ENCODE measurements at places on chromosomes 3 and 15.

DNA sequence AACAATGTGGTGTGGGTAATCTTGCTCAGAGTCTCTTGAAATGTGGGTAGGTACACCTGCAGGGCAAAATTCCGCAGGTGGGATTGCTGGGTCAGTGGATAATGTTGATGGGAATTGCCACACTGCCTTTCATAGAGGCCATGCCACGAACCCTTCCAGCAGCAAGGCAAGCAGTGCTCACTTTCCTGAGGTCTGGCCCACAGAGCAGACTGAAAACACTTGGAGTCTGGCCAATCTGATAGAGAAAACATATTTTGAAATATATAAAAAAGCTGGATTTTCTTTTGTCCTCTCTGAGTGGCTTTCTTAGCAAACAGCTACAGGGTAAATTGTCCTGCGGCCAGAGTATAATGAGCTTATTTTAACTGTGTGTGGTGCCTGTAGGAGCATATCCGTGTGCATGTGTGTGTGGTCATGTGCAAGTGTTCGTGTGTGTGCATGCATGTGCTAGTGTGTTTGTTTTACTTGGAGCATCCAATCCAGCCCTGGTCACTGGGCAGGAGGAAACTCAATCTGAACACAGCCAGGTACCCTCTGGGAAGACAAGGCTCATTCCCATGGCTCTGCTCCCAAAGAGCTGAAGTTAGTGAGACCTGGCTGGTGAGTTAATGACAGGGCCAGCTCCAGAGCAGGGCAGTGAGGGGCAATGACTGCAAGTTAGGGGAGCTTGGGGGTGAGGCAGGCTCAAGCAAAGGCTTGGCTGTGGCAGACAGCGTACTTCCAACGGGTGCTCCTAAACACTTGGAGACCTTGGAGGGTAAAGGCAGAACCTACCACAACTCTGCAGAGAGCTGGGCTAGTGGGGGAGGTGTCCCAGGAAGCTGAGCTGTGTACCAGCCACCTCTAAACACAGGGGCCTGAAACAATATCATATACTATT lies 91.3 kb downstream of the PLXNA1 start:
- peak; percentile 26 for DNase-seq

- DNase-seq: peak; percentile 17
Measured at GRCh38 chr3:130841357-130841756, 52.5 kb upstream of the ATP2C1 start.

- no peak for DNase-seq
Measured at GRCh38 chr3:19267040-19267439, 118.7 kb downstream of the KCNH8 start.

- peak; percentile 41 for DNase-seq
Measured at GRCh38 chr3:187211532-187212195, 14.4 kb downstream of the RTP1 start.

GRCh38 chr3:40585381-40586016 lies 60.7 kb downstream of the ZNF621 start:
- DNase-seq: no peak

DNA sequence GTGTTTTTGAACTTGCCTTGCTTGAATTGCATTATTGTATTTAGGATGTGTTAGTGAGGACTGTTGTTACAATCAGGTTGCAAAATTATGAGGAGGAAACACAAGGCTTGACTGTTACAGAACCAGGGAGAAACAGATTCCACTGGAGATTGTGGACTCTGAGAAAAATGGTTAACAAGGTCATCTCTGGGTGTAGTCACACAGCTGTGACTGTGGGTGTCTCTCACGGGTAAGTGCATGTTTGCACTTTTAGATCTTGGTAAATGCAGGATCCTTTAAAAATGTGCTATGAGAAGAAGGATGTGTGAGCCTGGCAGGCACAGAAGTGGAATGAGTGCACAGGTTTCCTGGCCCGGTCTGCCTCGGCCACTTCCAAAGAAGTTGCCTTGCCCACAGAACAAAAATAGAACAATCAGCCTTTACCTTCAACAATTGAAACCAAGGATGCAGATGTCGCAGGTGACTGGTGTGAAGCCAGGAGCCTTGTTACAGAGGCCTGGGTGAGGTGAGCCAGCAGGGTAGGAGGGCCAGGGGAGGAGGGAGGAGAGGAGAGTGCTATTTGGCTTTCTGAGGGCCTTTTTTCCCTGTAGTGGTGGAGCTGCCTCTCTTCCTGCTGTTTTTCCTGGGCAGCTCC lies 68.0 kb downstream of the ABHD5 start:
- no peak for DNase-seq

DNA sequence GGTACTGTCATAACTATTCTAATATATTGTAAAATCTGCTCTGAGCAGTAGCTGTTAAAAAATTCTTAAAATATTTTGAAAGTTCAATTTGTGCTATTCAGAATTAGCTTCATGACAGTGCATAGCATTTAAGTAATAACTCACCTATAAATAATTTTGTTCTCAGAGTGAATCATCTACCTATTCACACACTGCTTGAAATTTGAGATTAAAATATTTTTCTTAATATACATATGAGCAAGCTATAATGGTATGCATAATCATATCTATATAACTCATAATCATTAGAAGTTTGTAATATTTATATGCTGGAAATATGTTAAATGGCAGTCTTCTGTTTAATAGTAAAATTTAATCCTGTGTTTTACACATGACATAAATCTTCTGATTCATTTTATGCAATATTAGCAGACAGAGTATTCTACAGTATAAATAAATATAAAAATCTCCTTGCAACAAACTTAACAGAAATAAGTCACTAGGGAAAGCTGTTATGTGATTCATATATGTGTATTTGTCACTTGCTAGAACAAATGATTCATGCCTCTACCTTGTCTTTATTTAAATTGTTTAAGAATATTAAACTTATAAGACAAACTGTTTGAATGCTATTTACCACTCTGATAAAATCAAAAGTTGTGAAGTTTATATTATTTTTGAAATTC lies 710.8 kb downstream of the PLOD2 start:
- DNase-seq: peak; percentile 3

DNA sequence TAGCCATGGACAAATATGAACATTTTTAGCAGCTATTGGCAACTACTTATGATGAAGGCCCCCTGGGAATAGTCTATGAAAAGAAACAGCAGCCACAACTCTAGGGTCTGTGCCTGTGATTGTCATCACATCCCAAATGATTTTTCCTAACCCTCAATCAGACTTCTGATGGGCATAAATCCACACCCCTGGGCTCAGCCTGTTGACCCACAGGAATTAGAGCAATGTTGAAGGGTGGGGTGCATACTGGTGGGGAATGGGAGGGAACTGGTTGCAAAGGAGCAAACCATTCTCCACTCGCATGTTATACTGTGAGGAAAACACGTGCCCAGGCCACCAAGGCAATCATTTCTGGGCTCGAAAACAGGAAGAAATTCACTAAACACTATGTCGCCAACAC lies 106.5 kb upstream of the CTNNB1 start:
- no peak for DNase-seq

DNA sequence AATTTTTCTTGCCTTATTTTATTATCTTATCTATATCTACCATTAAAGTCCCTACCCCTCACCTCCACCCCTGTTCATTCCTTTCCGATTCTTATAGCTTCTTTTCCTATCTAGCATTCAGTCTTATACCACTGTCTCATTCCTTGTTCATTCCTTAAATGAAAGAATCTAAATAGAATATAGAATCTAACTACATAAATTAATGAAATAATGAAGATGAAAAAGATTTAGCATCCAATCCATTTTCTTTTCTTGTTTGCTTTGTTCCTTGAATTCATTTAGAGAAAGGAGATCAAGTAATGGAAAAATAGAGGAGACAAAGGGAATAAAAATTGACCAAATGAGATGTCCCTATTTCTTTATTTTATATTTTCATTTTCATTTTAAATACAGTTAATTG lies 67.2 kb downstream of the OPA1 start:
- DNase-seq: no peak

- no peak for DNase-seq
Measured at GRCh38 chr3:37994639-37994972, 4.0 kb downstream of the VILL start.

GRCh38 chr3:111715911-111716523 lies 120.9 kb upstream of the ZBED2 start:
- DNase-seq: no peak

DNA sequence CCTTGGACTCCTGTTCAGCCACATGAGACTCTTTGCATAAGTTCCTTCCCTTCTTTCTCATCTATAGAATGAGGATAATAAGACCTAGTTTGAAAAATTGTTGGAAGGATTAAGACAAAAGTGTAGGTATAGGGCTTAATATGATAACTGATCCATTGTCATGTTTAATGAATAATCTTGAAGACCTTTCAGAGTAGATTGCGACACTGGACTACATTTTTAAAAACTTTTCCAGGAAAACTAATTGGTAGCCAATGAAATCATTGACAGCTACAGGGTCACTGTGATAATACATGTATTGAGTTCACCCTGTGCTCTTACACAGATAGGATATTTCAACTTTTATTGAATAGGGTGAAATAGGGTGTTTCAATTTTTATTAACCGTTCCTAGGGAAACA lies 78.5 kb upstream of the FBN1 start:
- no peak for DNase-seq

DNA sequence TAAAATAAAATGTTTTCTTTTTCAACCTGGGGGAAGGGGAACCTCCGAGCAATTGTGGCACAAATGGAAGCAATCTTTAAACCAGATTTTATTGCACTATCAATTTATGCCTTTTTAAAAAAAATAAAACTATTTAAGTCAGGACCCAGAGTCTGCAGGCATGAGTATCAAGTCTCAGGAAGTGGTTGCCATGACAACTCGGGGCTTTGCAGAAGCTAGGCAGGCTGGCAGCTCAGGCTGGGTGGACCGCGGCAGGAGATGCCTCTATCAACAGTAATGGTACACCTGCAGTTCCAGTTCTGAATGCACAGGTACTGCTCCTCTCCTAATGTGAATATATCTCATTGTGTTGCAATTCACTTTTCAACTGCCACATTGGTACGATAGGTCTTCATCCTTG lies 447.7 kb downstream of the GABRG3 start:
- DNase-seq: no peak

GRCh38 chr3:197183582-197183981 lies 114.8 kb downstream of the DLG1 start:
- no peak for DNase-seq

GRCh38 chr3:38039899-38040261 lies 872 bp downstream of the DLEC1 start:
- no peak for DNase-seq

DNA sequence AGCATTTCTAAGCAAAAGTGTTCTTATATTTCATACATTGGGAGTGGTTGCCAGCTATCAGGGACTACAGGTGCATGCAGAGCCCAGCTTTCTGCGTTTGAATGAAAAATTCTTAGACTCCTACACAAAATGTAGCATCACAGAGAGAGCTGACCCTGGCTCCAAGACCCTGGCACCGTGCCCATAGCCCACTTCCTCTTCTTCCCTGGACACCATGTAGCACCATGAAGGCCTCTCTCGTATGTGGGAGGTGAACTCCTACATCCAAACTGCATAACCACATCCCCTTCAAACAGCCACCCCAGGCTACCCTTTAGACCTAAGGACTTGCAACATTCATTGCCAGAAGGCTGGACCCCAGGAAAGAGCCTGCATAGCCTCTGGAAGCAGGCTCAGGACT lies 35.8 kb upstream of the ATOSA start:
- DNase-seq: no peak

DNA sequence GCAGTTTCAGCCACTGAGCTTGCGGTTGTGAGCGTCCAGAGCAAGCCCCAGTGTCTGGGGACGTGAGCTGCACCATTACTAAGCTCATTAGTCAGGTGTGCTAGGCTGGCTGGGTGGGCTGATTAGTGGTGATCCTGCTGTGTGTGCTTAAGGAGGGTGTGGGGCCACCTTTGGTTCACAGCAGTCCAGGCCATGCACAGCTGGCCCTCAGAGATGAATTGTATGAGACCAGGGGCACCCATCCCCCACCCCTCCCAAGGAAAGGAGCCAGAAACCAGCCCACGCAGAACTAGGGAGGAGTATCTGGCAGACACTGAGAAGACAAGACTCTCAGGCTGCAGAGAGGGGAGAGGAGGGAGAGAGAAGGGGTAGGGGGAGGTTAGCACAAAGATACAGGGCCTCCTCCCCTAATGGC lies 3.8 kb downstream of the TYRO3 start:
- DNase-seq: no peak

- DNase-seq: no peak
Measured at GRCh38 chr3:94083261-94083660, 20.4 kb downstream of the NSUN3 start.

DNA sequence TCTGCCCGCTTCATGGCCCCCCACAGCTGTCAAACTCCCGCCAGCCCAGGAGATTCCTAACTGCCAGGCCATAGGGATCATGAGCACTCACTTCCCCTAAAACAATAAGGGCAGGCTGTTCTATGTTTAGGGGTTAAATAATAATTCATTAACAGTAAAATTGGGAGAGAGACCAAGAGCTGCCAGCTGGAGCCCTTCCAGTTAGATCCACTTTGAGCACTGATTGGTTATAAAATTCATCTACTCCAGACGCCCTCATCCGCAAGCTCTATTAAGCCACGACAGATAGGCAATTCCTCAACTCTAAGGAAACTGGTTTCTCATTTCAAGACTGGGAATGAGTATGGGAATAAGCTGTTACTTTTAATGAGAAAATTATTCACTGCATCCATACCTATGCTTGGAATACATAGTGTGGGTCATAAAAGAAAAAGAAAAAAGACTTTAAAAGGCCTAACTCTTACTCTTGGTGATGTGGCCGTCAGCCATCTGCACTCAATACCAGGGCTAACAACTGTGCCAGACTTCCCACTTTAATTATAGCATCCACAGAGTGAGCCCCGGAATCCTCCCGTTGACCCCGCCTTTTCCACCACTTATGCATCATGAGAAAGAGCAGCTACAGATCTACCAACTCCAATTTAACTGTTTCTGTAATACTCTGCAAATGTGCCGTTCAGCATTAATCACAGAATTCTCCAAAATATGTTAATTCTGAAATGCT lies 44.5 kb downstream of the IL17RD start:
- no peak for DNase-seq

DNA sequence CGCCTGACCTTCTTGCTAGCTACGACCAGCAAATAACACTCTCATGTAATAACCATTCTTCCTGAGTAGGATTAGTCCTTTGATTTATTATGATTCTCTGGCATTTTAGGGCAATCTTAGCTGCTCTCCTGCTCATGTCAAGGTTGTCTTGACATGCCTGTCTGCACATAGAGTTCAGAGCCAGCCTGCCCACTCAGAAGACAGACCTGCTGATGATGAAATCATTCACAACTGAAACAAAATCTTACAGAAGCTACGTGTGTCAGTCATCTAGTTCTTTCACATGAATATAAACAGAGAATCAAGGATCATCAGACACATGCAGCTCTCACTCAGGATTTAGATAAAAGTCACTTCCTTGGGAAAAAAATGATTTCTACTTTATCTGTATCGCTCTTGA lies 173.6 kb upstream of the LYSMD4 start:
- DNase-seq: no peak

GRCh38 chr3:170145278-170145677 lies 36.3 kb downstream of the PHC3 start:
- DNase-seq: no peak

GRCh38 chr3:136545664-136546268 lies 206.4 kb downstream of the STAG1 start:
- no peak for DNase-seq

Data from RWPE1 (cell line).